GM04503 (cell line): ENCODE measurements at places on chromosomes 13 and 19.

GRCh38 chr19:35294328-35294727, 2.4 kb downstream of the MAG start:
- no peak for DNase-seq

GRCh38 chr19:42285988-42286348, 16.0 kb upstream of the PRR19 start:
- no peak for DNase-seq

- DNase-seq, result no peak
These were observed 36.4 kb downstream of the ATP11A start for GRCh38 chr13:112726016-112726767.

GRCh38 chr19:9622531-9622930, 1.5 kb upstream of the ZNF561 start:
- DNase-seq, result no peak

DNA sequence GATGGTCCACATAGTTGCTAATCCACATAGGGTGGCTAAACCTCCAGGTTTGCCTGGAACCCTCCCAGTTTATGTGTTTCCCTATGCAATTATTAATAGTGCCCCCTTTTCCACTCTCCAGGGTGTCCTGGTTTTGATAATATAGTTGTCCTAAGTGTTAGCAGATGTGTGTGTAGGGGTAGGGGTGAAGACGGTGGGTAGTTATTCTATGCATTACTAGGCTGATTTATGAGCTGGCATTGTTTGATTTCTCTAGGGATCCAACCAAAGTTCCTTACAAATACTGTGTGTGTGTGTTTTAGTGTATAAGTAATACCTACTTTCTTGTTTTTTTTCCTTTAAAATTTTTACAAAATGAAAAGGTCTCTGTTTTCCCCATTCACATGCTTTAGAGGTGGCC, 21.1 kb downstream of the GTF2F2 start:
- DNase-seq, result no peak

DNA sequence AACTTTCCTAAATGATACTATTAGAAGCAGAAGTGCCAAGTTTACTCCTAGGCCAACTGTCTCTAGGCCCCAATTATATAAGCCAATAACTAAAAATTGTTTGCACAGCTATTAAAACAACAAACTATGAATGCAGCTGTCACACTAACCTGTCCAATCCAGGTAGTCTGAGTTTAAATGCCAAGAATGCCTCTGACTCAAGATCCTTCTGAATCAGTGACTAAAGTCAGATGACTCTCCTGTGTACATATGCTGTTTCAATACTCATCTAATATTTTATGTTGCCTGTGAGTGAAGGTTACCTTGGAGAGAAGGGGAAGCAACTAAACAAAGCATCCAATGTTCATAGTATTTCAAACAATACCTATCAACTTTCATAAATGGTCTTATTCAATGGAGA, 257.0 kb downstream of the ENOX1 start:
- no peak for DNase-seq

GRCh38 chr13:85665286-85665685, 133.9 kb downstream of the SLITRK6 start:
- no peak for DNase-seq

- DNase-seq, result no peak
These were observed 1.6 kb downstream of the ARL11 start for GRCh38 chr13:49629947-49630346.

DNA sequence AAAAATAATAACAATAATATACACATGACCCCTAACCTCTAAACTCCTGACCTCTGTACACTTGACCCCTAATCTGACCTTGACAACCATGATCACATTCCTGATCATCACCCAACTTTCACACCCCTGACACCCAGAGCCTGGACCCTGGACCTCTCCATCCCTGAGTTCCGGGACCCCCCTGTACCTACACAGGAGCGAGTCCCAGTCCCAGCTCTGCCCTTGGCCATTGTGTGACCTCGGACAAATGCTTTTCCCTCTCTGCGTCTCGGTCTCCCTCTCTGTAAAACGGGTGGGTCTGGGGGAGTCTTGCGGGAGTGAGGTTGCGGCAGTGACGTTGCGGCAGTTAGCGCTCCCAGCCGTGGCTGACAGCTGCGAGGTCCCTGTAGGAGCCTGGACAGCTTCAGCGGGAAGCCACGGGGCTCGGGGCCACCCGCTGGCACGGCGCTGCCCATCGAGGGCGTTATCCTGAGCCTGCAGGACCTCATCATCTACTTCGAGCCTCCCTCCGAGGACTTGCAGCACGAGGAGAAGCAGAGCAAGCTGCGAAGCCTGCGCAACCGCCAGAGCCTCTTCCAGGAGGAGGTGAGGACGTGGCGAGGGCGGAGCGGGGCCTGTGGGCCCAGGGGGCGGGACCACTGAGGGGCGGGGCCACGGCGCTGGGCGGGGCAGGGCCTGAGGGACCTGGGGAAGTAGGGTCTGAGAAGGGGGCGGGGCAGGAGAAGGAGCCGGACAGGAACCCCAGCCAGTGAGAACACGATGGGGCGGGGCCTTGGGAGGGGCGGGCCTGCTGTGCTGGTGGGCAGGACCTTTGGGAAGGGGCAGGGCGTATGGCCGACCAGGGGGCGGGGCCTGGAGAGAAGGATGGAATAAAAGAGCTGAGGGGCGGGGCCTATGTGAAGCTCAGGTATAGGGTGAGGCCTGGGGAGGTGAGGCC, 19.2 kb downstream of the RYR1 start:
- no peak for DNase-seq

DNA sequence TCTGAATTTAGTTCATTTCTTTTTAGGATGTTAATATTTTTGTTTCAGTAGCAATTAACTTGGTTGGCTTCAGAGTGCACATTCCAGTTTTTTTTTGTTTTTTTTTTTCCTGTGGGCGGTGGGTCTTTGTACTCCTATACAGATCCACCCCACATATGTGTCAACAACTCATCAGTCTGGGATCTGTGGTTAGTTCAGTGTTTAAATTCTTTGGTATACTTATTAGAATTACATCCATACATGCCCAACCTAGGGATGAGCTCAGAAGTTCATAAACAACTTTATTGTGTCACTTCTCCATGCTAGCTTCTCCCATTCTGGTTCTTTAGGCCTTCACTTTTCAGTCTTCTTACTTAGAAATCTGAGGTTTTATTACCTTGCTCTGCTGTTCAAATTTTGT, 50.9 kb downstream of the PCCA start:
- DNase-seq, result no peak

DNA sequence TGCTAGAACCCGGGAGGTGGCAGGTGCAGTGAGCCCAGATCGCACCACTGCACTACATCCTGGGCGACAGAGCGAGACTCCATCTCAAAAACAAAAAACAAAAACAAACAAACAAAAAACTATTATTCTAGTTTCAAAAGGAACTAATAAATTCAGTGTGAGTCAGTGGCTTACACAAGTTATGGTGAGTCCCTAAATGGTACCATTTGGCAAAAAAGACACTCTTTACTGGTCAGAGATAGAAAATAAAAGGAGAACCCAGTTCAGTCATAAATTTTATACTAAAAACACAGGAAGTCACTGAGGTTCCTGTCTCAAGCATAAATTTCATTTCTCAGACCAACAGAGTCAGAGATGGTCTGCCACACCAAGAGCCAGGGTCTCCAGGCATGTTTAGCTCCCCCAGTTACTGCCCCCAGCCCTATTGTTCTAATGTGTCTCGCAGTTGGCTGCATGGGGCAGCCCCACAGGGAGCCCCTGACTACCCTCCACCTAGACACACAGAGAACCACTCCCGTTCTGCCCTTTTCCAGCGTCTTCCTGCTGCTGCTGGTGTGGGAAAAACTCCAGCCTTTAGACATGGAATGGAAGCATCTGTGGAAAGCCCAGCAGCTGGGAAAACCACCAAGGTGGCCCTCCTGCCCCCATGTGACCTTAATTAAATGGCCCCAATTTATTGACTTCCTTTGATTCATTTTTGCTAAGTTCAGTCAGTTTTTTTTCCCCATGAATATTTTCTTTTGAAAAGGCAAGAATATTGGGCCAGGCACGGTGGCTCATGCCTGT, 12.2 kb downstream of the THSD1 start:
- no peak for DNase-seq

- DNase-seq, result no peak
These were observed 52.3 kb downstream of the MRPL57 start for GRCh38 chr13:21228738-21229137.
